Heart left ventricle (tissue), 16 donors: ENCODE measurements at places on chromosomes 1 and 21. TPM values are rescaled to one million over a fixed set of nuclear protein-coding genes. Genes with fewer than 3 reads are reported as not detected.

- no peak overlapping the region for H3K27ac ChIP-seq
- H3K4me1 ChIP-seq, result no peaks in the 10 kb centered on the region
- no peaks in the 10 kb centered on the region for H3K27me3 ChIP-seq
- DNase-seq, result no peak
- H3K4me3 ChIP-seq, result no peak overlapping the region
Observed at GRCh38 chr1:163063610-163064009, 5.6 kb upstream of the RGS4 start.

DNA sequence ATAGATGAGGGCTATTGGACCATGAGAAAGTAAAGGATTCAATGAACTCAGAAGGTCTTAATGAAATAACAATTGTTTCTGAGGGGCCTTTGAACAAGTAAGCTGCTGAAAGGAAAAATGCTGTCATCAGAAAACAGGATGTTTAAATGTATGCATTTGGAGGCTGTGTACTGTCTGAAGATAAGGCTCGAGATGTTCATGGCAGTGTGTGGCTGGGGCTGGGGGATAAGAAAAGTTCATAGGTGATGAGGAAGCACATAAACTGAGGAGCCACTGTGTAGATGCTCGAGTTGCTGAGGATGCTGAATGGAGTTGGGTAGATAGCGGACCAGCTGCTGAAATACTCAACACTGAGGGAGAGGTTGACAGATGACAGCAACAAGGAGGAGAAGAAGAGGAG, 17.8 kb downstream of the THEM4 start:
- peaks cover 50% of the 10 kb centered on the region for H3K36me3 ChIP-seq
- H3K27me3 ChIP-seq, result no peaks in the 10 kb centered on the region
- no peak overlapping the region for H3K27ac ChIP-seq
- no peak overlapping the region for H3K4me3 ChIP-seq
- no peak for DNase-seq
- H3K4me1 ChIP-seq, result no peaks in the 10 kb centered on the region

The CDCP2 gene
- not detected for total RNA-seq

DNA sequence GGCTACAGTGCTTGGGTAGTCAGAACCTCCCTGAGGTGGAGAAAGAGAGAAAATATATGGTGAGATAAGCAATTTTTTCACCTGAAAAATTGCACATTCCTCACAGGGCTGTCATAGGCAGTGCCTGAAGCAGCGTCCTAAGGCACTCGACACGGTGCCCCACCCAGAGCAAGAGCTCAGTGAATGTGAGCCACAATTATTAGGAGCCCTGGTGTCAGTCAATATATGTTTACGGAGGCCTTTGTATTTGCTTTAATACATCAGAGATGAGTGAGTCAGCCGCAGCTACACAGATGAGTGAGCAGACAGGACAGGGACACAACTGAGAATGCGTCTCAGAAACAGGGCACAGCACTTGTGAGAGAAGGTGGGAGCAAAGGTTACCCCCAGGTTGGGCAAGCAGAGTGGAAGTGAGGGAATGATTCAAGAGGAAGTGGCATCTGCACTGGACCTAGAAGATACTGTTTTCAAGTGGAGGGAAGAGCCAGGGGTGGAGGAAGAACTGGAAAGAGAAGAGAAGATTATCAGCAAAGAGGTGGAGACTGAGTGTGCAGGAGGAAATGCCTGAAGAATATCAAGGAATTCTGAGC, 5.2 kb upstream of the PIGC start:
- H3K4me3 ChIP-seq, result no peak overlapping the region
- no peaks in the 10 kb centered on the region for H3K27me3 ChIP-seq
- H3K4me1 ChIP-seq, result peaks cover 2% of the 10 kb centered on the region
- DNase-seq, result no peak
- H3K36me3 ChIP-seq, result no peaks in the 10 kb centered on the region
- no peak overlapping the region for H3K27ac ChIP-seq

The CMPK1 gene
- 73.0 TPM for total RNA-seq

The RHD gene
- total RNA-seq, result not detected

The RNF11 gene
- total RNA-seq, result 125 TPM

The LRRC38 gene
- 0.20 TPM for total RNA-seq

GRCh38 chr1:227234998-227235405, 83.3 kb downstream of the CDC42BPA start:
- no peaks in the 10 kb centered on the region for H3K36me3 ChIP-seq
- no peak overlapping the region for H3K4me3 ChIP-seq

DNA sequence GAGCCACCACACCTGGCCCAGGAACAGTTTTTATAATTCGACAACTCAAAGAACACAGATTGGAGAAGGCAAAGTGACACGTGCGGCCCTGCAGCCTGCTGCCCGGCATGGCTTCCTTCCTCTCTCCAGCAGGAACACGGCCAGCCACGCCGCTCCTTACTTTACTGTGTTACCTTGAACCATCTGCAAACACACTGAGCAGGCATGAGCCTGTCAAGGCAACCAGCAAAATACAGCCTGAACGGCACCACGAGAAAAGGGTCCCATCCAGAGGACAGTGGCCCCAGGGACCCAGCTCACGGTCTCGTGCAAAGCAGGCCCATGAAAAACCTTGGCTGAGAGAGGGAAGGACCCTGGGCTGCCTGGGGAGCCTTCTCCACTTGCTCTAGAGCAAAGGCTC, 38.8 kb downstream of the NPHP4 start:
- H3K36me3 ChIP-seq, result peaks cover 4% of the 10 kb centered on the region
- no peak overlapping the region for H3K27ac ChIP-seq
- no peak overlapping the region for H3K4me3 ChIP-seq
- no peaks in the 10 kb centered on the region for H3K4me1 ChIP-seq

DNA sequence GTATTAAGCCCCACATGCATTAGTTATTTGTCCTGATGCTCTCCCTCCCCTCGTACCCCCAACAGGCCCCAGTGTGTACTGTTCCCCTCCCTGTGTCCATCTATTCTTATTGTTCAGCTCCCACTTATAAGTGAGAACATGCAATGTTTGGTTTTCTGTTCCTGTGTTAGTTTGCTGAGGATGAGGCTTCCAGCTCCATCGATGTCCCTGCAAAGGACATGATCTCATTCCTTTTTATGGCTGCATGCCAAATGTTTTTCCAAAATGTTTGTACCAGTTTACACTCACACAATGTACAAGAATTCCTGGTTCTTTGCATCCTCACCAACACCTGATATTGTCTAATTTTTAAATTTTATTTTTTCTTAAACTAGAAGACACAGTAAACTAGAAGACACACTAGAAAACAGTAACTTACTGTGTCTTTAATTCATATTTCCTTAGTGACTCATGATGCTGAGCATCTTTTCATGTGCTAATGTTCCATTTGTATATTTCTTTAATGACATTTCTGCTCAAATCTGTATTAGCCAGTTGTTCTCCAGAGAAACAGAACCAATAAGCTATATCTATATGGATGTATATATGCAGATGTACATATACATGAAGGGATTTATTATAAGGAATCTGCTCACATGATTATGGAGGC, 19.4 kb upstream of the USP1 start:
- H3K27me3 ChIP-seq, result no peaks in the 10 kb centered on the region
- H3K27ac ChIP-seq, result no peak overlapping the region
- H3K4me3 ChIP-seq, result no peak overlapping the region
- H3K4me1 ChIP-seq, result no peaks in the 10 kb centered on the region
- no peaks in the 10 kb centered on the region for H3K36me3 ChIP-seq
- DNase-seq, result no peak

GRCh38 chr1:207984831-207985572, 74.1 kb upstream of the CD34 start:
- no peaks in the 10 kb centered on the region for H3K27me3 ChIP-seq
- H3K27ac ChIP-seq, result no peak overlapping the region
- DNase-seq, result no peak
- no peak overlapping the region for H3K4me3 ChIP-seq
- no peaks in the 10 kb centered on the region for H3K36me3 ChIP-seq

The CSMD2 gene
- 0.79 TPM for total RNA-seq

- no peak overlapping the region for H3K4me3 ChIP-seq
- no peaks in the 10 kb centered on the region for H3K36me3 ChIP-seq
- no peaks in the 10 kb centered on the region for H3K4me1 ChIP-seq
- no peak for DNase-seq
- no peaks in the 10 kb centered on the region for H3K27me3 ChIP-seq
Observed at GRCh38 chr1:165941531-165941930, 114.1 kb downstream of the UCK2 start.

- no peaks in the 10 kb centered on the region for H3K36me3 ChIP-seq
- no peaks in the 10 kb centered on the region for H3K4me1 ChIP-seq
- no peak overlapping the region for H3K27ac ChIP-seq
- DNase-seq, result peak; percentile 56
Observed at GRCh38 chr1:164296172-164296571, 262.8 kb upstream of the PBX1 start.

DNA sequence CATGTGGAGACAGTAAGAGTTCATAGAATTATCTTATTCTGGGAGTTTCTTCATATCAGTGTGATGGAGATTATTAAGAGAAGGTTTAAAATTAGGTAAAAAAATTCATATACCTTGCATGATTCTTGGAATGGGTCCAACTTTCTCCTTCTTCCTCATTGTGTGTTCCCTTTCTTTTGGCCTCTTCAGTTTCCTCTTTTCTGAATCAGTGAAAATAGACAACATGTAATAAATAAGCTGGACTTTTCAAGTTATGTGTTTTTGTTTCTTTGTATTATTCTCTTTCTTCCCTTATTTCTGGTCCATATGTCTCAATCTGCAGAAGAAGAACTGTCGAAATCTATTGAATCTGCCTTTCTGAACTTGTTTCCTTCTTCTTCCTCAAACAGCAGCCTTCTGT, 30.5 kb downstream of the C4BPA start:
- H3K27me3 ChIP-seq, result no peaks in the 10 kb centered on the region
- no peak for DNase-seq
- H3K27ac ChIP-seq, result no peak overlapping the region
- no peaks in the 10 kb centered on the region for H3K36me3 ChIP-seq

The NBPF12 gene
- total RNA-seq, result 3.2 TPM

DNA sequence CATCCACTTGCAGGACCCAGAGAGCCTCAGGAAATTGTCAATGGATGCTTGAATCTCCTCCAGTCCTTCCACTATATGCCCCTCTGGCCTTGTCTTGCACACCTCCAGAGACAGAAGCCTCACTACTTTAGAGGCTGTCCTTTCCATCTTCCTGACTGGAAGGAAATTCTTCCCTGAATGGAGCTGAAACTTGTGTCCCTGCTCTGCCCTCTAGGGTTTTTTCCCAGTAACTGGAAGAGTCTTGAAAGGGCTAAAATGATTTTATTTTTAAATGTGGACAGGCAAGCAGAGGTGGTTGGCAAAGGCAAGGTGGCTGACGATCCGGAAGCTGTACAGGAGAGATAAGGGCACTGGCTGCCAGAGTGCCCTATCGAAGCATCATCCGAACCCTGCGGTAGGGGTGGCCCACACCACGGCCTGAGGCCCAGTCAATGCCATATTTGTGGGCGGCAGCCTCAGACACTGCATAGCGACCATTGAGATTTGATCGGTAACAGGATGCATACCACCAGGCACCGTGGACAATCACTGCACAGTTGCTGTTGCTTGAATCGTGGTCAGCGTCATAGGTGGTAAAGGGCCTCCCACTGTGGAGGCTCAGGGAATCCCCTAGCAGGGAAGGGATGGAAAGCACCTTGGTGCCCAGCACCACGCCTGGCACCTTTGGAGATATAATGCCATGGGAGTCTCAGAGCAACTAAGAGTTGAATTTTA, 2.3 kb upstream of the MAP3K6 start:
- H3K27ac ChIP-seq, result peak overlapping the region; percentile 59
- no peak for DNase-seq
- no peaks in the 10 kb centered on the region for H3K36me3 ChIP-seq
- H3K27me3 ChIP-seq, result no peaks in the 10 kb centered on the region

DNA sequence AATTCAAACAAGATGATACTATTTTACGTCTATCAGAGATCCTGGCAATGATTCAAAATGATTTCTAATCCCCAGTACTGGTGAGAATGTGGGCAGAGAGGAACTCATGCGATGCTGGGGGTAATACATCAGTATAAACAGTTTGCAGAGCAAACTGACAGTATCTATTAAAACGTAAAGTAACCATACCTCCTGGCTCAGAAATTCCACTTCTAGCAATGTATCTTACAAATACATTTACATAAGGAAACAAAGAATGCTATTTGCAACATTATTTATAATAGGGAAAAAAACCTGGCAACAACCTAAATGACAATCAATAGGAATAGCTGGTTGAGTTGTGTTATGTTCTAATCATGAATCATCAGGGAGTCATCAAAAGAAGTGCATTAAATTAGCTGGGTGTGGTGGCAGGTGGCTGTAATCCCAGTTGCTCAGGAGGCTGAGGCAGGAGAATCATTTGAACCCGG, 15.9 kb downstream of the RCAN1 start:
- H3K27ac ChIP-seq, result no peak overlapping the region
- H3K27me3 ChIP-seq, result no peaks in the 10 kb centered on the region
- no peak for DNase-seq
- no peaks in the 10 kb centered on the region for H3K36me3 ChIP-seq
- H3K4me3 ChIP-seq, result no peak overlapping the region

The LY9 gene
- not detected for total RNA-seq

The CD5L gene
- total RNA-seq, result 0.14 TPM

GRCh38 chr1:229070168-229070567, 200.7 kb upstream of the RAB4A start:
- H3K4me3 ChIP-seq, result no peak overlapping the region
- H3K27me3 ChIP-seq, result no peaks in the 10 kb centered on the region
- peaks cover 23% of the 10 kb centered on the region for H3K4me1 ChIP-seq
- peak; percentile 75 for DNase-seq

The LCE1D gene
- not detected for total RNA-seq

- H3K27me3 ChIP-seq, result no peaks in the 10 kb centered on the region
- no peak overlapping the region for H3K27ac ChIP-seq
- H3K4me1 ChIP-seq, result no peaks in the 10 kb centered on the region
- H3K4me3 ChIP-seq, result no peak overlapping the region
- no peaks in the 10 kb centered on the region for H3K36me3 ChIP-seq
Observed at GRCh38 chr21:34713621-34714020, 44.8 kb downstream of the CLIC6 start.

GRCh38 chr21:45516671-45517151, 25.5 kb downstream of the SLC19A1 start:
- H3K27ac ChIP-seq, result no peak overlapping the region
- H3K36me3 ChIP-seq, result peaks cover 8% of the 10 kb centered on the region
- H3K4me1 ChIP-seq, result peaks cover 9% of the 10 kb centered on the region

DNA sequence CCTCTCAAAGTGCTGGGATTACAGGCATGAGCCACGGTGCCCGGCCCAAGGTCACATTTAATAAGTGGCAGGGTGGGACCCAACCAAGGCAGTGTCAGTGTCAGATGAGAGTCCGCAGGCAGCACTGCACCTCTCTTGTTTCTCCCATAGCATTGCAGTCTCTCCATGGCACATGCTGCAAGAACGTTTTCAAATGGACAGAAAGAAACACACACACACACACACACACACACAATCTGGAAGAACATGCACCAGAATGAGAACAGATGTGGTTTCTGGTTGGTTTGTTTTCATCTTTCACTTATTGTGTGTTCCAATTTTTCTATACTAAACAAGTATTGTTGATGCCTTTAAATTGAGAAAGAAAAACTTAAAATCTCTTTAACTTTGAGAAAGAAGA, 126.5 kb downstream of the SYF2 start:
- no peaks in the 10 kb centered on the region for H3K36me3 ChIP-seq
- H3K27me3 ChIP-seq, result peaks cover 12% of the 10 kb centered on the region
- no peak overlapping the region for H3K27ac ChIP-seq
- no peaks in the 10 kb centered on the region for H3K4me1 ChIP-seq
- H3K4me3 ChIP-seq, result no peak overlapping the region
- DNase-seq, result no peak

GRCh38 chr1:27519331-27520258, 29.6 kb upstream of the WASF2 start:
- peak; percentile 58 for DNase-seq
- H3K4me1 ChIP-seq, result peaks cover 64% of the 10 kb centered on the region
- no peaks in the 10 kb centered on the region for H3K27me3 ChIP-seq
- peak overlapping the region; percentile 73 for H3K27ac ChIP-seq
